ENCODE measurements at places on chromosomes 7 and 10. TPM values are rescaled to one million over a fixed set of nuclear protein-coding genes. Genes with fewer than 3 reads are reported as not detected.

The SOSTDC1 gene
- 5.1 TPM for total RNA-seq

The PVRIG gene
- total RNA-seq = 0.76 TPM

The SRRM3 gene
- 0.43 TPM for total RNA-seq

The SVIL gene
- 1,278 TPM for total RNA-seq

- peak; percentile 47 for DNase-seq
Measured at GRCh38 chr10:784403-785088, 95.1 kb upstream of the DIP2C start.

DNA sequence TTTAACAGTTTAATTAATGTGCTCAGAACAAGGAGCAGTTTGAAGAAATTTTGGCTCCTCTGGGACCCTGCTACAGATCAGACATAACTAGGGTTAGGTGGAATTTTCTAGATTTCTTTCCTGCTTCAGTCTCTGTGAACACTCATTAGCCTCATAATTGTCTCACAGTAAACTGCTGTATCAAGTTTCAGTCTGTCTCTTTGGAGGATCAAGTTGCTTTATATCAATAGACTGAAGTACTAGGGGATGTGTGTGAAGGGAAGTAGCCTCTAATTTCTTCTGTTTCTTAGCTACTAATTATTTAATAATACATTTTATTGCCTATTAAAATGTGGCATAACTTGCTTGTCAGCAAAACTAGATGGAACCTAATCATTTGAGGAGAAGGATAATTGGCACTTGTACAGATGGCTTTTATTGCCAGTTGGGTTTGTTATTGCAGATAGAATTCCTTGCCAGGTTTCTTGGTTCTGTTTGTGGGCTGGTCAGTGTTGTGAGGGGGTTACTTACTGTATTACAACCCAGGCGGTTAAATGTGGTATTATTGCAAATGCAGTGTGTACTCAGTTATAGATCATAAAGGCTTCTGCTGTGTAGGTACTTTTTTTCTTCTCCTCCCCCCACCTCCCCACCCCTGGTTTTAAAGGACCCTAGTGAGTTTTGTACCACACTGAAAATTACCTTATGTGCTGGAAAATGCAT lies 758.0 kb downstream of the AUTS2 start:
- DNase-seq = no peak

GRCh38 chr7:93117852-93118530 lies at the start of gene SAMD9:
SAMD9 (minus strand) TSS chr7:93117979; CDS start chr7:93106097, 11,882 bp downstream.
- peak; percentile 83 for DNase-seq

GRCh38 chr10:26524161-26524896 lies 86.2 kb downstream of the APBB1IP start:
- DNase-seq = no peak

DNA sequence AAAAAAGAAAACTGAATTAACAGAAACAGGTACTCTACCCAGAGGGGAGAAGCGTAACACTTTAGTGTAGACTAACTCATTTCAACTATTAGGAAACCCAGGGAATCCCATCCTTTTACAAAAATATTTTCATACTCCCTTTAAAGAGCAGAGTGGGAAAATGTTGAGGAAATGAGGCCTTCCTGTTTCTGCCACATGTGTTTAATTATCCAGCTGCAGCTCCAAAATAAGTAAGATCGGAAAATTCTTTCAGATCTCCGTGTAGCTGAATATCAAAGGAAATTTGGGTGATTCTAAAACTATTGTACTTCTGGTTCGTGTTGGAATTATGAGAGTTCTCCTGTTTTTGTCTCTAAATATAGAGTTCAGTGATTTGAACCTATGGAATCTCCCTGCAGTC lies 58.0 kb upstream of the CAV2 start:
- DNase-seq = no peak

The SEMA3E gene
- 2.7 TPM for total RNA-seq

- no peak for DNase-seq
Measured at GRCh38 chr7:7354674-7355073, 172.3 kb downstream of the C1GALT1 start.

DNA sequence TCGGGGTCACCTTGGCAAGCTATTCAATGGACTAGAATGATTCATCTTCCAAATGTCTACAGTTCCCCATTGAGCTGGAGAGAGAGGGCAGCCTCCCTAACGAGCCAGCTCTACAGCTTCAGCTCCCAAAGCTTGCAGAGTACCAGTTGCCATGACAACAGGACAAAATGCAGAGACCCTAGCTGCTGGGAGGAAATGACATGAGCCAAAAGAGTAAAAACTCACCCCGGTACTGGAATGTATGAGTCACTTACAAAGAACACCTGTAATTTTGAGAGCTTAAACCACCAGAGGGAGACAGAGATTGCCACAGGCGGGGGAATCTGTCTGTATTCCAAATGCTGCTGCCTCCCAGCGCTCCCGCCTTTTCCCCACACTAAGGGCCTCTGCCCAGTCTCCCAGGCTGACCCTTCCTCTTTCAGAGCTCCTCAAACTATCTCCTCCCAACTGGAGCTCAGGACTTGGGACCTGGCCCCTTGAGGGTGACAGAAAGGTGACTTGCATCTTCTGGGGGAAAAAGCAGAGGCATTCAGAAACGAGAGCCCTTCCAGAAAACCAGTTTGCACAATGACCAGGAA lies 95.5 kb downstream of the CUL2 start:
- peak; percentile 40 for DNase-seq

The SUGCT gene
- total RNA-seq = 7.6 TPM

- DNase-seq = peak; percentile 53
Measured at GRCh38 chr7:47181746-47182361, 400.1 kb downstream of the TNS3 start.

GRCh38 chr7:107162475-107162874 lies 6.3 kb upstream of the HBP1 start:
- DNase-seq = no peak

The PRLHR gene
- not detected for total RNA-seq

GRCh38 chr7:85160223-85160622 lies 26.6 kb downstream of the SEMA3D start:
- no peak for DNase-seq

The CYP3A7 gene
- 0.39 TPM for total RNA-seq

The ASAH2 gene
- 2.6 TPM for total RNA-seq

- no peak for DNase-seq
Measured at GRCh38 chr10:70598857-70599295, 3.7 kb downstream of the PRF1 start.

The SSC4D gene
- 0.32 TPM for total RNA-seq

DNA sequence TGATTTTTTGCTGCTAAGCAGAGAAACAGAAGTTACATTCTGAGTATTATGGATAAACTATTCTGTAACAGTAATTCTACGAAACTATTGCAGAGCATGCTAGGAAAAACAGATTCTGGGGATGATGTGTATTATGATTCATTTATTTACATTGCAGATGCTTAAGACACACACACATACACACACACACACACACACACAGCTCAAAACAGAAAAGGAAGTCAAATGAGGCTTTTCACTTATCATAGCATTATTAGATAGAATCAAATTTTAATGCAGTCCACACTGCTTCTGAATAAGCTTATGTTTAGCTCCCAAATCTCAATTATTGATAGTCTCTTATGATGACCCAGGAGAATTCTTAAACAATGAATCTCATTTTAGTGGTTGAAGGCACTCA lies 307.2 kb downstream of the HGF start:
- no peak for DNase-seq

DNA sequence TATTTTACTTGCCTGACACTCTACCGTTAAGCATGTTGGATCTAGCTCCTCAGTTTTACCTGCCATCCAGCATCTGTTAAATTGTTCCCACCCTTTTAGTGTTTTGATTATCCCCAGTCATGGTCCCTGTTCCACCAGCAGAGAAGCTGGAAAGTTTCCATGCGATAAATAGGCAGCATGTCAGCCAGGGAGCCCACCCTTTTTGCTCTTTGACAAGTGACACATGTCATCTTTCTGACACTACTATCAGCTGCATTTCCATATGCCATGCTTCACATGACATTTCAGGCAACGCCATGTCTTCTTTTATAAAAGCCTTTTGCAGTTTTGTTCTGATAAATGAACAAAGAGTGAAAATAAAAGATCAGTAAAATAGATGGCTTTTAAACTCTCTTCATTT lies 310.8 kb downstream of the MAGI2 start:
- DNase-seq = no peak

DNA sequence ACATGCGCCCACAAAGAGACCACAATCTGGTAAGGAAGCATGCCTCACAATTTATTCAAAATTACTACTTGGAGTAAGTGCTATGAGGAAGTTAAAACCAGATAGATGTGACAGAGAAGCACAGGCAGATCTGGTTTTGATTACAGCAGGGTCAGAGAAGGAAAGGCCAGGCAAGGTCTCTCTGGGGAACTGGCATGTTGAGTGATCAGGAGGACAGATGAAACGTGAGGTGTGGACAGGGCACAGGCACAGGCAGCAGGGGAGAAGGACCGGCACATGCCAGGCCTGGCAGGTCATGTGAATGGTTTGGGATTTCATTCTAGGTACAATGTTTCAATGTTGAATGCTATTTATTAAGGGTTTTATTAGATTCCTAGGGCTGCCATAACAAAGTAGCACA lies 51.6 kb downstream of the GPAM start:
- no peak for DNase-seq

The GNAT3 gene
- not detected for total RNA-seq

- no peak for DNase-seq
Measured at GRCh38 chr7:17130281-17131059, 168.0 kb upstream of the AHR start.

GRCh38 chr7:157394246-157395191 lies 57.7 kb downstream of the DNAJB6 start:
- no peak for DNase-seq
